Lung (tissue), 17 donors: ENCODE measurements at places on chromosomes 16 and 17. TPM values are rescaled to one million over a fixed set of nuclear protein-coding genes. Genes with fewer than 3 reads are reported as not detected.

DNA sequence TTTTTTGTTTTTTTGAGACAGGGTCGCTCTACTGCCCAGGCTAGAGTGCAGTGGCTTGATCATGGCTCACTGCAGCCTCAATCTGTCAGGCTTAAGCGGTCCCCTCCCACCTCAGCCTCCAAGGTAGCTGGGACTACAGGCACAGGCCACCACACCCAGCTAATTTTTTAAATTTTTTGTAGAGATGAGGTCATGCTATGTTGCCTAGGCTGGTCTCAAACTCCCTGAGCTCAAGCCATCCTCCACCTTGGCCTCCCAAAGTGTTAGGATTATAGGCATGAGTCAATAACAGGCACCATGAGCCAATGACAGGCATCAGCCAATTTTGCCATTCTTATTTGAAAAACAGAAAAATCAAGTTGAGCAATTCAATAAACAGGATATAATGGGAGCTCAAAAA is 125.0 kb downstream of the SPAG9 start:
- H3K4me3 ChIP-seq = no peak overlapping the region
- no peaks in the 10 kb centered on the region for H3K4me1 ChIP-seq
- peaks cover 19% of the 10 kb centered on the region for H3K36me3 ChIP-seq
- DNase-seq = no peak
- H3K27ac ChIP-seq = no peak overlapping the region

The INCA1 gene
- 1.9 TPM for total RNA-seq

- no peaks in the 10 kb centered on the region for H3K36me3 ChIP-seq
- H3K27me3 ChIP-seq = peaks cover 16% of the 10 kb centered on the region
- no peak overlapping the region for H3K27ac ChIP-seq
Measured at GRCh38 chr17:36684134-36684533, 82.8 kb downstream of the MRM1 start.

GRCh38 chr16:31025339-31025738 is 8.0 kb upstream of the STX4 start:
- no peak overlapping the region for H3K4me3 ChIP-seq
- no peak for DNase-seq

DNA sequence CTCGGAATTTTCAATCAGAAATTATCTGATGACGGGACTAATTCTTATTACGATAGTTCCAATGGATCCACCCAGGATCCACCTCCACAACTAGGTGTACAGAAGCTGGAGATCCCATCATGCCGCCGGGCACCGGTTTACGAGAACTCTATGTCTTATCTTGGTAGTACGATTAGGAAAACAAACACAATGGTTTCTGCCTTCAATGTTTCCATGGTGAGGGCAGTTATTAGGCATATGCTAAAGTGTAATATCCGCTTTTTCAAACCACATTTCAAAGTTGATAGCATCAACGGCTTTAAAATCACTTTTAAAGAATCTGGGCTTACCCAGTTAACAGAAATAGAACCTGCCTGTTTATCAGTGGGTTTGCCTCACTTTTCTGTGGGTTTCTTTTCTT is 705.7 kb downstream of the MAF start:
- no peaks in the 10 kb centered on the region for H3K4me1 ChIP-seq
- no peak for DNase-seq
- no peak overlapping the region for H3K27ac ChIP-seq
- H3K36me3 ChIP-seq = no peaks in the 10 kb centered on the region

DNA sequence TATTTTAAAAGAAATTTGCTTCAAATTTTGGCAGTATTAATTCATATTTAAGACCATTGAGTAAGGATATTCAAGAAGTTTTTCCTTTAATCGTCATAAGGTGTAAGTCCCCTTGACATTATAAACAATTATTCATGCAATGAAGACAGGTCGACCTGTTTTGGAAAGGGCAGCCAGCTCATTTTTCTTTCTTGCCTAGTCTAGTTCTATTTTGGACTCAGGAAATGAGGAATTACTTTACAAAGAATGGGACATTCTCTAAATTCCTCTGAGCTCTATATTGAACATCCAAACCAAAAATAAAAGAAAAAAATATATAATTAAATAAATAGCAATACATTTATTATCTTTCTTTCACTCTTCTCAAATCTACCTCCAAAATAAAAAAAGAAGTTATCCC is 595.6 kb upstream of the KIF2B start:
- H3K27ac ChIP-seq = no peak overlapping the region
- H3K27me3 ChIP-seq = no peaks in the 10 kb centered on the region
- no peak for DNase-seq
- H3K4me3 ChIP-seq = no peak overlapping the region

DNA sequence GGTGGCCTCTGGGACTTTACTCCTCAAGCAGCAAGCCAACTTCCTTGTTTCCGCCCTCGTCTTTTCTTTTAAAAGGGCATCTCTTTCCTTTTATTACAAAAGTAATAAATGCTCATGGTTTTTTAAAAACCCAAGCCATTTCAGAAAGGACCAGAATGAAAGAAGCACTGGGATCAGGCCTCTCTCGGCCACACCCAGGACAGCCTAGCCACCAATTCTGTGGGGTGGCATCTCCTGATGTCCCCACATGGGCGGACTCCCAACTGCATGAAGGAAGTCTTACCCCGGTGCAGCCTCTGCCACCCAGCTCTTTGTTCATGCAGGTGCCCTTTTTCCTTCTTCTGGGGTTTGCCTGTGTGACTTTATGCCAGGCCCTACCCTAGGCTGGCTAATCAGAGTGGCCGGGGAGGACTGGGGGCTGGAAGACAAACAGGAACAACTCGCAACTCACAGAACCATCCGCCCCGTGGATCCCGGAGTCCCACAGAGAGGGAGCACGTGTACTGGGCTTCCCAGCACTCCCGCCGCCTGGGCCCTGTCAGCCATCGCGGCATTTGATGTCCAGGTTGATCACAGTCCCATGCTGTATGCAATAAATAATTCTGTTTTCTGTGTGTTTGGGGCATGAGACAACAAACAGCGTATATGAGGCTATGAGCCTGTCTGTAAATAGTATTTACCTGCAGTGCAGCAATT is 2.6 kb upstream of the RASD1 start:
- H3K4me3 ChIP-seq = no peak overlapping the region
- DNase-seq = no peak
- no peaks in the 10 kb centered on the region for H3K36me3 ChIP-seq
- H3K27ac ChIP-seq = no peak overlapping the region
- no peaks in the 10 kb centered on the region for H3K27me3 ChIP-seq

The TBC1D10B gene
- total RNA-seq = 43.6 TPM
